ENCODE measurements at places on chromosomes 4 and X. TPM values are rescaled to one million over a fixed set of nuclear protein-coding genes. Genes with fewer than 3 reads are reported as not detected.

FAM184B gene
- 0.17 TPM for total RNA-seq

CITED1 gene
- 4.1 TPM for total RNA-seq

MAGEC2 gene
- not detected for total RNA-seq

TLR10 gene
- 0.11 TPM for total RNA-seq

PNPLA4 gene
- total RNA-seq: 18.0 TPM

BOD1L1 gene
- total RNA-seq: 31.0 TPM

TRPC5OS gene
- not detected for total RNA-seq

DNA sequence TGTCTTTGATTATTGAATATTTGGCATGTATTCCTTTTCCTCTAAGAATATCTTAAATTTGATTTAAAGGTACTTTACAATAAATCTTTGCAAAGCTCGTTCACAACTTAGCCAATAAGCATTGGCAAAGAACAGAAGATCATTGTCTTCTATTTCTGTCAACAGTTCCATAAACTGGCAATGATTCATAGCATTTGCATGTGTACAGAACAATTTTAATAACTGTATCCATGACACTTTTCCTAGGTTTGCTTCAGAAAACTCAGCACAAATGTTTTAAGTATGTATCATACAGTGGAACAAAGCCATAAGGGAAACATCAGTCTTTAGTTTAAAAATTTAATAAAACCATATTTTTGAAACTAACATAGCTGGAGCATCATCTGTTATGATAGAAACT lies 462.7 kb upstream of the RPS6KA3 start:
- DNase-seq: no peak

GRCh38 chr4:153207027-153207426 lies 2.8 kb downstream of the TRIM2 start:
- DNase-seq: no peak

GRCh38 chr4:158824425-158825274 lies 55.8 kb downstream of the FNIP2 start:
- no peak for DNase-seq

- DNase-seq: no peak
Measured at GRCh38 chr4:2071252-2071911, 12.3 kb downstream of the NAT8L start.

- no peak for DNase-seq
Measured at GRCh38 chrX:37378404-37378803, 29.2 kb downstream of the PRRG1 start.

DNA sequence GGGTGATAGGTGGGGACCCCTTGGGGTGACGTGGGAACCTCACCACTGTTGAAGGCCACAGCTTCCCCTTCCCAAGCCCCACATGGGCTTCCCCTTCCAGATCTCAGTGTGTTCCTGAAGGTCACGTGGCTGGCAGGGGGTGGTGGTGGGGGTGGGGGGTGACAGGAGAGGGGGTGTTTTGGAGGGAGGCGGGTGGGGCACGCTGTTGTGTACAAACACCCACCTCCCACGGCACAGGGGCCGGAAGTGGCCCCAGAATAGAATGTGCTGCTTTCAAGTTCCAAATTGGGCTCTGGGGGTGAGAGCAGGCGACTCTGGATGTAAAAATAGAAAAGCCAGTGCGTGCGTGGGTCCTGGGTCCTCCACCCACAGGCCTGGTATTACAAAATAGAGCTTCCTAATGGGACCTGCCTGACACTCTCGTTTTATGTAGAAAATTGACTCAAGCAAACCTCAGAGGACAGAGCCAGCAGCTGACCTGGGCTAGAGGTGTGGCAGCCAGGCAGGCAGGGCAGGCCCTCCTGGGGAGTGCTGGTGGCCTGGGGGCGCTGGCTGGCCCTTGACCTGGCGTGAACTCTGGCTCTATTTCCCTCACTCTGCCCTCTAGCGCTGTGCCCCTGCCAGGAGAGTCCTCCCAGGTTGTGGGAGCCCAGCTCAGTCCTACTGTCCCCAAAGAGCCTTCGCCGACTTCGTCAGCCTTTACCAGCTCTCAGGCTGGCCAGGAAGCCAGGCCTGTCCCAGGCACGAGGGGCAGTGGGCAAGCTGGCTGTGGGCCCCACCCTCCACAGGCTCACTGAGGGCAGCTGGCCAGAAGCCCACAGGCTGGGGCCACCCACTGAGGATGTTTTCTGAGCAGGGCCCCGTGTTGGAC lies 5.4 kb upstream of the SH3BP2 start:
- peak; percentile 35 for DNase-seq

- peak; percentile 20 for DNase-seq
Measured at GRCh38 chr4:73127839-73128453, 58.4 kb upstream of the COX18 start.

- DNase-seq: no peak
Measured at GRCh38 chr4:53455766-53456165, 78.3 kb downstream of the FIP1L1 start.

DNA sequence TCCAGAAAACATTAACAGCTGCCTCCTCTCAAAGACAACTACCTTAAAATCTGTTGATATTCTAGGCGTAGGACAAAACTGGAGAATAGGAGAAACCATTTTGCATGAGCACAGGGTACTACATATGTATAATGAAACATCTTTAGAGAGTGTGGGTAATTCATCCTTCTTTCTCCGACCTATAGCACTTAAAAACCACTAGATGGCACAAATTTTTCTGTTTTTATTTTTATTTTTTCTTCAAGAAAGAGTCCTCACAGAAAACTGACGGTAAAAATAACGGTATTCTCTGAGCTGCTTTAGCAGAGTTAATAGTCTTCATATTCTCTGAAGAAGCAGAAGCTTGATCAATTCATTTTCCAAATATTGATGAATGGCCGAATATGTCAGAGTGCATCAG lies 14.6 kb downstream of the SMIM31 start:
- DNase-seq: no peak

DNA sequence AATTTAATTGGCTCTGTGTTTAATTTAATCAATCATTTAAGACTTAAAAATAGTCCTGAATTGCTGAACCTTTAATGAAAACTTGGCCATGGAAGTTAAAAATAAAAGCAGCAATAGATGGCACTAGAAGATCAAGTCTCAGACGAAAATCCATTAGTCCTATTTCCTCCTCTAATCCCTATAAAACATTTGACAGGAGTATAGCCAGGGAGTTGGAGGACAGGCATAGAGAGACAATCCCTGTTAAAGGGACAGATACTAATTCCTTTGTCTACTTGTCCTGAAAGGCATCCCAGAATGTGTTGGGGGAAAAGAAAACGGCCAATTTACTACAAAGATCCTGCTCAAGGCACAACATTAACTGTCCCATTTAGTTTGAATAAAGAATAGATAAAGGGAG lies 276.3 kb upstream of the TACR3 start:
- DNase-seq: no peak

- DNase-seq: no peak
Measured at GRCh38 chr4:87258677-87259076, 38.3 kb upstream of the KLHL8 start.

DNA sequence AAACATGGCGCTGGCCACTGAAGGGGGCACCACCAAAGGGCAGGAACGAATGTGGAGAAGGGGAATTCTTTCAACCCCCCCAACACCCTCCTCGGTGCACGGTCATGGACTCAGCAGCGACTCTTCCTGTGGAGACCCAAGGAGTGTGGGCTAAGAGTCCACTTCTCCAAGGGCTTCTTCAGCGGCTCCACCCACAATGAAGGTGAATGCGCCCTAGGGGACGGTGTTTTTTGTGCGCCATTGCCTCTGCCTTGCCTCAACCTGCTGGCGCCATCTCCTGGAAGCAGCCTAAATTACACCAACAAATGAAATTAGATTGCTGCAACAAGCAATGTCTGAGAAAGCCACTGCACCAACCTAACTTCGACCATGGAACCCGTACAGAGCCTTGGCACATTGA lies 169.2 kb upstream of the MAGEB18 start:
- peak; percentile 4 for DNase-seq

DNA sequence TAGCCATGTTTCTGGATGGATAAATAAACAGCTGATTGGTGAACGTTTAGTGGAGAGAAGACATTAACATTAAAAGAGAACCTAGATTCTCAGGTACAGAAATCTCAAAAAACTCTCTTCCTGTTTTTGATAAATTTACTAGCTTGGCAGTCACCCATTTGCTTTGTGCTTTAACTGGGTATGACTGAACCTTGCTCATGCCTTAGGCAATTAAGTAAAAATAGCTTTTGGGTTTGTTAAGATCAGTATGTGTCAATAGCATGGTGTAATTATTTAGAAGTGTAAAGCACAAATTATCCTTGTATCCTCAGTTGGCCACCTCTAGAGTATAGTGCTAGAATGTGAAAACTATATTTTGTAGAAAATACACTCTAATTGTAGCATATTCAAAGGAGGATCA lies 200.0 kb downstream of the CFAP299 start:
- no peak for DNase-seq

DNA sequence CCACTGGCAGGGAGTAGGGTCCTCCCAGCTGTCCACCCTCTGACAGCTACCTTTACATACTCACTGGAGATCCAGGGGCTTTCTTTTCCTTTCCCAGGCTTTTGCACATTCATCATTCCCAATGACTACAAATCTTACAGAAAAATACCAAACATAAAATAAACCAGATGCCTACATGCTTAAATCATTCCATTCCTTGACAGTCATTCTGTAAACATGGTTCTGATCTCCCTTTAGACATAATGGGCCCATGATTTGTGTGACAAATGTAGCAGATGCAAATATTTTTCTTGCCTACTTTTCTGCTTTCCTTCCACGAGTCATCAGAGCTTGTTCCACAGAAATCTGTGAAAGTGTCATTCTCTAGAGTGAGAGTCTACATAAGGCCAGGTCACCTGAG lies 207.0 kb downstream of the IDS start:
- DNase-seq: no peak

GRCh38 chr4:33090910-33091309 lies 2370.7 kb downstream of the PCDH7 start:
- DNase-seq: no peak

- DNase-seq: no peak
Measured at GRCh38 chrX:134737061-134737460, 78.8 kb upstream of the PLAC1 start.
